ENCODE measurements at places on chromosomes 1 and 21.

- DNase-seq: no peak
Measured at GRCh38 chr21:45533361-45533845, 8.8 kb downstream of the SLC19A1 start.

DNA sequence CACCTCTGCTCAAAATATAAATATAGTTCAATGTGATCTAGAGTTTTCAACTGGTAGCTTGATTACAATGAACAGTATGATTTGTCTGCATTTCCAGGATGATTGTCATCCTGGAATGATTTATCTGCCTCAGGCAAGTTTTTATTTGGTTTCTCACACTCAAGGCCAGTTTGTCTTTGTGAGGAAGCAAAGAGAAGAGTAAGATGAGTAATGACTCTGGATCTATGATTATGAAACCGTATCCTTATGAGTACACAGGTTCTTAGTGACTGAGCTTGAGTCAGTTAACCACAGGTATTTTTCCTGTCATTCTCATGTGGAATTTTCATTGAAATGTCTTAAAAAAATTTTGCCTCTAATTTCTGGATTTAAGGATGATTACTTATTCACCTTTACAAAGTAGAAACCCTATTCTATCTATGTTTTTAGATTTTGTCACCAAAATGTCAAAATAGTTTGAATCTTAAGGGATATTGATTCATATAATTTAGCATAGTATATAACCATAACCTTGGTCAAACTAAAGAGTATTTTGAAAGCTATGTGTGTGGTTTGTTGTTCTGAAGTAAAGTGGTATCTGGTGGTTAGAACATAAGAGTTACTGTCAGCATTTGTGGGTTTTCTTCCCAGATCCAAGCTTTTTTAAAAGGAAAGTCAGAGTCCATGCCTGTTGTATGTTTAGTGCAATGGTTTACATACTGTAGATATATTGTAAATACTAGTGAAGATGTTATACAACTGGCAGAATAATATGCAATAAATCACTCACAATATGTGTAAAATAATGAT is 145.0 kb downstream of the RASAL2 start:
- no peak for DNase-seq

DNA sequence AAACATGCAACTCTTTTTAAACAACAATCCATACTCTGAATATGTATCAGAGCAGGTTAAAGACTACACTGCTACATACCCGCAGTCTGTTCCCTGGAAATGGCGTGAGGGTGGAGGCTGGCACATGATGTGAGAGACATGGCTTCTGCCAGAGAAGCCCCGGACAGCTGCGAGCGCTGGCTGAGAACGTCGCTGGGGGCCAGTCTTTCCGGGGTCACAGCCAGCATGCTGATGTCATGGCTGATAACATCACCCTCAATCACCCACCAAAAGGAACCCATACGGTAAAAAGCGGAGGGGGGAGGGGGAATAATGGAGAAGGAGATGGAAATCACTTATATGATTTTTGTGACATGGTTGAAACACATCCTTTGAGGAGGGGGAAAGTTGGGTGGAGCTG is 29.1 kb downstream of the C1orf198 start:
- no peak for DNase-seq

- DNase-seq: no peak
Measured at GRCh38 chr1:93976711-93977597, 67.7 kb upstream of the GCLM start.

- no peak for DNase-seq
Measured at GRCh38 chr21:32364796-32365195, 28.0 kb downstream of the URB1 start.

DNA sequence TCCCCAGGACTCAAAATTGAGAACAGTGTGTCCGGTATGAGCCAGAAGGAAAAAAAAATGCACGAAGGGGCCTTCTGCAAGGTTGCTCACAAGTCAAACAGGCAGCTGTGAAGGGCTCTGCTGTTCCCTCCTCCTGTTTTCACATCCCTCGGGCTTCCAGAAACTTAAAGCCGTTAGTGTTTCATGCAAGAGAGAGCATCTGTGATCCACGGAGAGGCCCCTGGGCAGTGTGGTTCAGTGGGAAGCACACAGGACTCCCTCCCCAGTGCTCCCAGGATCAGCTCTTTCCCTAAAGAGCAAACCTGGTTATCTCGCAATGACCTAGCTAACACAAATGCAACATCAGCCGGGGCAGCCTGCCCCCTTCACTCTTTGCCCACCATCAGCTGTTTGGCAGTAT is 2.9 kb upstream of the MATN1 start:
- DNase-seq: no peak

GRCh38 chr1:119745034-119745433 is 23.7 kb downstream of the HMGCS2 start:
- no peak for DNase-seq

GRCh38 chr1:170355267-170355801 is 176.6 kb upstream of the GORAB start:
- DNase-seq: no peak

GRCh38 chr1:203183828-203184227 is 2.7 kb downstream of the CHI3L1 start:
- DNase-seq: no peak

- peak; percentile 90 for DNase-seq
Measured at GRCh38 chr1:35718492-35719336, at the start of gene C1orf216. C1orf216 (minus strand) TSS chr1:35718884; CDS start chr1:35716321, 2,563 bp downstream.

- DNase-seq: no peak
Measured at GRCh38 chr1:95383111-95383510, 149.1 kb downstream of the RWDD3 start.

DNA sequence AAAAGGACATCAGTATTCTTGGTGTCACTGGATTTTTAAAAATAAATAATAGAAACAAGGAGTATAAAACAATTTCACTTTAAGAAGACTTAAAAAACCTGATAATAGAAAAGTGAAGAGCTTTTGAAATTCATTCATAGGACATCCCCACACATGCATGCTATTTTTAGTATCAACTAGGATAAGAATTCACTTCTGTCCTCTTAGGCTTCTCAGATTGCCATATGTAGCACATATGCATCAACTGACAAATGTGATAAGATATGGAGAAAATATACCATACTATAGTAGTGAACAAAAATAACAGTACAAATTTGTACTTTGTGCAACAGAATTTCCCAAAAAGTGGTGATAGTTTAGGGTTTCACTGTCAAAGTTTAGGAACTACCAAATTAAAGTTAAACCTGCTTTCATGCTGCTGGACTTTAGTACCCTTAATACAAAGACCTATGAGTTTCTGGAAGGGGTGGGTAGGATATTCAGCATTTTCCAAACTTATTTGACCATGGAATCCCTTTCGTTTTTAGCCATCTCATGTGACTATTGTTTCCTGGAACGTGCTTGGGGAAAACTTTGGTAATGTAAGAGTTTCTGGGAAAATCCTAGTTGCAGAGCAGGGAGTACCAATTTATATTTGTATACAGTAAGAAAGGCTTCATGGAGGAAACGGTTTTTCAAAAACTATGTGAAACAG is 19.8 kb downstream of the RPRD2 start:
- DNase-seq: no peak

DNA sequence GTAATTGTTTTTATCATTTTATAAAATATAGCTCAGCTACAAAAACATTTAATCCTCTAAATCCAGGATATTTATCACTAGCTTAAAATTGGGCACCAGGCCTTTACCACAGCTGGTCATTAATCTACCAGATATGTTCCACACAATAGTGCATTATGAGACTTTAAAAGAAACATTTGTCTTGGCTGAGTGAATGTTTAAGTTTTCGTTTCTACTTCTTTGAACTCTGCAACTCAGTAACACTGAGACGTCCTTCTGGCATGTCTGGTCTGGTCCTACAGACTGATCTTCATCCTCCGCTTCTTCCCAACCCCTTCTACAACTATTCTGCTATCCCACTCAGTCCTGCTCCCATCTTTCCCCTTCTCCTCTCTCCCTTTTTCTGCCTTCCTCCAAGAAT is 296.2 kb downstream of the NEGR1 start:
- DNase-seq: no peak

GRCh38 chr1:62395291-62395690 is 41.6 kb upstream of the USP1 start:
- no peak for DNase-seq

DNA sequence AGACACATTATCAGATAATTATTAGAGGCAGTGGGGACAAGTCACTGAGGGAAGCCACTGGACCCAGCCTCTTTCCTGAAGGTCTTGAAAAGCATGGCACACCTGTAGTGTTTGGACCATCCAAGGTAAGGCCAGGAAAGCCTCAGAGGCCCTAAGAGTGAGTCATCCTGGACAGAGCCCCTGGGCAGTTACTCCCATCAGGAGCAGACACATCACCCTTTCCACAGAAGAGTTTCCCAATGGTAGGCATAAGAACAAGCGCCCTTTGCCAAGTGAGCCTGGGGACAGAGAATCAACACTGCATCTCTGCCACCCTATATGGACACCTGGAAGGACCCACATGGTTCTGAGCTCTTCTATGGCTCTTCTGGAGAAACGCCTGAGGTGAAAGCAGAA is 136.0 kb downstream of the PLXNA2 start:
- DNase-seq: no peak

DNA sequence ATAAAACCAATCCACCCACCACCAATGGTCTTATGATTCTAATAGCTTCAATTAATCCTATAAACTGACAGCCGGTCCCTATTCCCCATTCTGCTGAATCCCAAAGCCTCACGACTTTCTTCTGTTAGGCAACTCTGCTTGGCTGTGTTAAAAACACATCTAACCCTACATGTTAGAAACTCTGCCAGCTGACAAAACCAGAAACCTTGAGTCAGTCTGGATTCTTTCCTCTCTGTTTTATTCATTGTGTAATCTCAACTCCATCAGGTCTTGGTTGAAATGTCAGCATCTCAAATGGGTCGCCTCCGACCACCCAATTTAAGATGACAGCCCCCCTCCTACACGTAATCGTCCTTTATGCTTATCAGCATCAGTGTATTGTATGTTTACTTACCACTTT is 312.1 kb downstream of the DISC1 start:
- DNase-seq: no peak

DNA sequence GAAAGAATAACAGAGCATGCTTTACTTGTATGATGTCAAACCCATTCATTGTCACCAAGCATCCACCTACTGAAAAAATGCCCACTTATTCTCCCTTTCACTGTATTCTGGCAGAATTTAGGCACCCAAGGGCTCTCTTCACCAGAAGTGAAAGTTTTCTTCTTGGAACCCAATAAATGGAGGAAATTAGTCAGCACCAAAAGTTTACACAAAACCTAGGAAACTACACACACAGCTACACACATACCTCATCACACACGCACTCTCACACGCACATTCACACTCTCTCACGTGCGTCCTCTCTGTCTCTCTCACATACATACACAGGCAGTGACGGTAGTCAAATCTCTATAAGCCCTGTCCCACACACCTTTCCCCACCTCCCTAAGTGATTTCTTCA is 37.6 kb downstream of the MCOLN2 start:
- peak; percentile 41 for DNase-seq

Measured in CD4-positive, alpha-beta T cell (primary cell).